ENCODE measurements at places on chromosomes 3 and 15.

DNA sequence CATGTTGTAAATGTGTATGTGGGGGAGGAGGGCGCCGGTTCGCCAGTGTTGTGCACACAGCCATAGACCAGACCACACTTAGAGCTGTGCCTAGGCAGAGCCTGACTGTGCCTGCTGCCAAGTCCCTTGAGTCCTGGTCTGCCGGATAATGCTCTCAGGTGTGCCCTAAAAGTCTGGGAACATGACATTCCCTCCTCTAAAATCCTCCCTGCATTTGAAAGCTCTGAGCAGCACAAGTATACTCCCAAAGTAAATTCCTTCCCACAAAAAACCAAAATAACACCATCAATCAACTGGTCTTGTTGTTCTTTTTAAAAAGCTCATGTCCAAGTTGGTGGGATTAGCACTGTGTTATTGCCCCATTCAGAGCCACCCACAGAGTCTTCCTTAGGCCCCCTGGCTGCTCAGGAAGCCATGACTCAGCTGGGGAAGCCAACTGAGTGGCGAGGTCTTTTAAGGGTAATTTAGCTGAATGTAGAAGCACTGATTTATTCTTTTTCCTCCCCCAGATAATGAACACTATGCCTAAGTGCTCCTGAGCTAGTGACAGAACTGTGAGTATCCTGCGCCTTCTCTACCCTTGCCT, 147.8 kb upstream of the MCTP2 start:
- DNase-seq: no peak

DNA sequence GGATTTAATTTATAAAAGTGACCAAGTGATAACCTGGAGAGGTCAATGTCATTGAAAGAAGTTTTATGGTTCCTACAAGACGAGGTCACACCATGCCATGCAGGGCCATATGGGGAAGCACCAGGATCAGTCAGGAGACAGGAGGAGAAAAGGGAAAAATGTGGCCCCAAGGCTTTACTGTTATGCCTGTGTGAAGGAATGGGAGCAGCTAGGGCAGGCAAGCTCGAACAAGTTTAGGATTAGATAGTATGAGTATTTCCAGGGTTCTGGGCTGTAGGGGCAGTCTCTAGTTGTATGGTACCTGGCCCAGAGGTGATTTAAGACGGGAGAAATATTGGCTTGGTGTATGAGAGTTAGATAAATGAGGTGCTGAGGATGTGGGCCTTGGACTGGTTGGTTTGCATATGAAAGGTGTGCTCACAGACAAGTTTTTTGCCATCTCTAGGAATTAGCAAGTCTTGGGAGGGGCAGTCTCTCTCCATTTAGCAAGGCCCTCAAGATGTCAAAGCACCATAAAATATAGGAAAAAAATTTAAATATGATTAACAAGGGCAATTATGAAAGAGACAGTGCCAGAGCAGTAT, 36.3 kb upstream of the DCLK3 start:
- DNase-seq: no peak

DNA sequence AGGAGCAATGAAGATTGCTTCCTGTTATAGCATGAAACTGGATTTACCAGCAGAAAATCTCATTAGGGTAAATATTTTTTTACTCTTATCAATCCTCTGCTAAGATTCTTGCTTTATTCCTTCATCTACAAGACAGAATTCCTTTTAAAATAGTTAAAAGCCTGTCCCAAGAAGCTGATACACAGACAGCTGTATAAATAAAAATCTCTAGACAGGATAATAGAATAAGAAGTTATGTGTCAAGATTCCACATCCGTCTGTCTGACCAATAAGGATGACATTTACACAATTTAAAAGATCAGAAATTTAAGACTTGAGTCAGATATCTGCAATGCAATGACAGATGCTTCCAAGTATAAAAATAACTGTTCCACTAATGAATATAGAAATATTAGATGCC, 57.6 kb downstream of the SSR3 start:
- DNase-seq: no peak

DNA sequence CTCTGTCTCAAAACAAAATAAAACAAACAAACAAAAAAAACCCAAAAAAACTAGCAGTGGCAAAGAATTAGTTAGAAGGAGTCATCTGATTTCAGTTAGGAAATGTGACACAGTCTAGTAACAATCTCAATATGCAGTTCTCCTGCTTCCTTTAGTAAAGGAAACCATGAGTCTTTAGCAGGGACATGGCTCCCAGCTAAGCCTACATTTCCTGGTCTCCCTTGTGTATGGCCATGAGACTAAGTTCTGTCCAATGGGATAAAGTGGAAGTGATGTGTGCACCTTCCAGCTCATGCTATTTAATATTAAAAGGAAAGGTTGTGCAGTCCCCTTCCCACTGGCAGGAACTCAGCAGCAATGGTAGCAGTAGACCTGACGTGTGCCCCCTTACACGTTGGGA, 74.6 kb downstream of the GREM1 start:
- DNase-seq: no peak

DNA sequence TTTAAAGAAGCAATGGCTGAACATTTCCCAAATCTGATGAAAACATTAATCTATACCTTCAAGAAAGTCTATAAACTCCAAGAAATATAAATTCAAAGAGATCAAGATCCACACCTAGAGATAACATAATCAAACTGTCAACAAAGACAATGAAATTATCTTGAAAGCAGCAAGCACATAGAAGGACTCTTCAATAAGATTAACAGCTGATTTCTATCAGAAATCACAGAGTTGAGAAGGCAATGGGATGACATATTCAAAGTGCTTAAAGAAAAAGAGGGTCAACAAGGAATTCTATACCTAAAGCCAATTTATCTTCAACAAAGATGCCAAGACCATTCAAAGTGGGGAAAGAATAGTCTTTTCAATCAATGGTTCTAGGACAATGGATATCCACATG, 41.1 kb upstream of the LAMP3 start:
- DNase-seq: no peak

- no peak for DNase-seq
Measured at GRCh38 chr3:99634881-99635280, 3.5 kb upstream of the COL8A1 start.

DNA sequence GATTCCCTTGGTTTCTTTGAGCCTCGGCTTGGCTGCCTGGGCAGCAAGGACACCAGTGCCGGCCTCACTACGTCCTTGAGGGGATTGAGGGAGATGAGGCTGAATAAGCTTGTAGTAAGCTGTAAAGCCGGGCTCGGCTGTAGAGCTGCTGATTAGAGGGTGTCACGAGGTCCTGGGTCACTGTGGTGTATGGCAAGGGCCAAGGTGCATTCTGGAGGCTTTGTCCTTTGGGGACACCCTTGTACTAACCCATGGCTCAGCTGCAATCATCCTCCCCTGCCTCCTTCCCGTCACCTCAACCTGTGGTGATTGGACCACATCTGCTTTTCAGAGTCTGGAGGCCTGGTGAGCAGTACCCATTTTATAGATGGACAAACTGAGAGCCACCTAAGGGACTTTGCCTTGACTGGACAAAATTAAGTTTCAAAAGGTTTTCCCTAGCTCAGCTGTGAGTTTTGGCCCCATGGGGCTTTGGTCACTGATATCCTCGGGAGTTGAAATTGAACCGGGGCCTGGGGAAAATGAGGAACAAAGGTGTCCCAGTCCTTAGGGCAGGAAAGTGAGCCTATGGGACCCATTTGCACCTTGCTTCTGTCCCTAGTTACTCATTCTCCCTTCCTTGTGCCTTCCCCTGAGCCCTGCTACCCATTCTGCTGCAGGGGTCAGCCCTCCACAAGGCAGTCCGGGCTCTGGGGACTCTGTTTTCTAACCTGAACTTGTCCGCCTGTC, 2.4 kb downstream of the SLC6A6 start:
- no peak for DNase-seq

DNA sequence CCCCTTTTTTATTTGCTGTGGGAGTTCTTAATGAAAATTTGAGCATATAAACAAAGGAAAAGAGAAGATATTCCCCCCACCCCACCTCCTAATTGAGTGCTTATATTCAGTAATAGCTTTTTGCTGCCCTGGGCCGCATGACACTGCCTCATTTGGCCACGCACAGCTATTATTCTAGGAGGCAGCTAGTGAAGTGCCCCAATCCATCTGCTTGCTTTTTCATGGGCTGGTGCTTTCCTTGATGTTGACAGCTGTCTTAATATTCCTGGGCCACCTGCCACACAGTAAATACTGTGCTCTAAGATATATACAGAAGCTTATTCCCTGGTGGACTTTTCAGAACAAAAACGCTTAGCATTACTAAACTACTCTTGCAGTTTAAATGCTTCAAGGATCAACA, 3.8 kb upstream of the CRYBG3 start:
- DNase-seq: no peak

GRCh38 chr3:184209146-184209923, 20.1 kb upstream of the VWA5B2 start:
- no peak for DNase-seq

DNA sequence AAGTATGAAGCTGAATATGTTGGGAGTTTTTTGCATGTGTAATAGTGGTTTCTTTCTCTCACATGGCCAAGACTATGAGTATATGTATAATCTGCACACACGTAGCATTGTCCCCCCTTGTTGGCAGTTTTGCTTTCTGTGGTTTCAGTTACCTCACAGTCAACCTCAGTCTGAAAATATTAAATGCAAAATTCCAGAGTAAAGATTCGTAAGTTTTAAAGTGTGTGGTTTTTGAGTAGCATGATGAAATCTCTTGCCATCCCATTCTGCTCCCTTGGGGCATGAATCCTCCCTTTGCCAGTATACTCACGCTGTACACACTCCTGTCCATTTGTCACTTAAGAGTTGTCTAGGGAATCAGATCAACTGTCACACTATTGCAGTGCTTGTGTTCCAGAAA, 742.0 kb upstream of the CCDC54 start:
- no peak for DNase-seq

DNA sequence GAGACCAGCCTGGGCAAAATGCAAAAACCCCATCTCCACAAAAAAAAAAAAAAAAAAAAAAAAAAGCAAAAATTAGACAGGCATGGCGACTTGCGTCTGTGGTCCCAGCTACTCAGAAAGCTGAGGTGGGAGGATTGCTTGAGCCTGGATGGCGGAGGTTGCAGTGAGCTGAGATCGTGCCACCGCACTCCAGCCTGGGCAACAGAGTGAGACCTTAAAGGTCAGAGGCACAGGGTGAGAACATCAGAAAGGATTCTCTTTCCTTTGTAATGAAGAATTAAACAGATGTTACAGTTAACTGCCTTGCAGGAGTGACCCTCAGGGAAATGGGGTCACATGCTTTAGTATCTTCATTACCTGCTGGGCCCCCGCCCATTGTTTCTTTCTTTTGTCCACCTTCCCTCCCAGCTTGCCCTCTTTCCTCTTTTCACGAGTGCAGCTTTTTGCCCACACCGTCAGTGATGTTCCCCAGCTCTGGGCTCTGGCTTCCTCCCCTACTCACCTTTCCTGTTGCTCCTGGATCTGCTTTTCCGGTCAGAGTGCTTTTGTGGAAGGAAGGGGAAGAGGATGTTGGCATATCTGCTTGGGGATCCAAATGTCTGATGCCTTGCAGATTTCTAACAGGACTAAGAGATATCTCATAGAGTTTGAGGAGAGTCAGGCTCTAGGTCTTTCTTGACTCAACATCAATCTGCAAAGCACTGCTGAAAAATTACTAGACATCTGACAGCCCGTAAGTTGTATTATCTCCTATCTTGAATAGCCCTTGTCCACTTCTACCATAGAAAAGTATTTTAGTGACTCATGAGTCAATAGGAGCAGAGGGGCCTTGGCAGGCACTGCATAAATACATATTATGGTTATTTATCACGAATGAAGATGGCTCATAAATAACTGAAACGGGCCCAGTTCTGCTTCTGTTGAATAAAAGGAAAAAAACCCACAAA, 35.6 kb upstream of the NDUFB4 start:
- DNase-seq: no peak

Measured in ecto neural progenitor cell (in vitro differentiated cells).